ENCODE measurements at places on chromosomes 12 and 14.

DNA sequence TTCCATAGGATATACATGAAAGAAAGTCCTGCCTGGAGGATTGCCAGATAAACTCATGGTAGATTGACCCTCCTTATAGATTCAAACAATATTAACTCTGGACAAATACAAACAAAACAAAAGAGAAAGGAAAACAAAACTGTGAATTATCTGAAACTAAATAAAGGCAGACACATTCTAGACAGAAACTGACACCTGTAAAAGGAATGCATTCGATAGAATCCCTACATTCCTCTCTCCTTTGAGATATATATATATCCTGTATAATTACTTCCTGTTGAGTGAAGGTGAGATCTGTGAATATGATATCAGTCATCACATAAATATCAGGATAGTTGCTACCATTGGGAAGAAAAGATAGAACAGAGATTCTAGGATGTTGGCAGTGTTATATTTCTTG, 948.4 kb upstream of the ATXN7L3B start:
- no peak for DNase-seq

- no peak for DNase-seq
Observed at GRCh38 chr14:84456946-84457345, 1073.0 kb upstream of the FLRT2 start.

GRCh38 chr12:57129889-57130288, 1.6 kb downstream of the LRP1 start:
- DNase-seq: no peak

DNA sequence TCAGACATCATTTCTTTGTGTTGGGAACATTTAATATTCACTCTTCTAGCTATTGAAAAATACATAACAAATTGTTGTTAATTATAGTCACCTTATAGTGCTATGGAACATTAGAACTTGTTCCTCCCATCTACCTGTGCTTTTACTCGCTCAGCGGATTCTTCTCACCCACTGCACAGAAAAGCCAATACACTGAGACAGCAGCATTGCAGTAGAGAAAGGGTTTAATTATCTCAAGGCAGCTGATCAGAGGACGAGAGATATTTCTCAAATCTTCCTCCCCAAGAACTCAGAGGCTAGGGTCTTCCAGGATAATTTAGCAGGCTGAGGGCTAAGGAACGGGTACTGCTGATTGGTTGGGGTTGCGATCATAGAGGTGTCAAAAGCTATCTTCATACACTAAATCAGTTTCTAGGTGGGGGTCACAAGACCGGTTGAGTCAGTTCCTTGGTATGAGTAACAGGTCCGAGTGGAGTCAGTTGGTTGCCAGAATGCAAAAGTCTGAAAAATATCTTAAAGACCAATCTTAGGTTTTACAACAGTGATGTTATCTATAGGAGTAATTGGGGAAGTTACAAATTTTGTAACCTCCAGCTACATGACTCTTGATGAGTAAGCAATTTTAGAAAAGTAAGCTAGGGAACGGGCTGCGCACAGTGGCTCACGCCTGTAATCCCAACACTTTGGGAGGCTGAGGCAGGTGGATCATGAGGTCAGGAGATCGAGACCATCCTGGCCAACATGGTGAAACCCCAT, 173.1 kb downstream of the FBXL14 start:
- DNase-seq: no peak

DNA sequence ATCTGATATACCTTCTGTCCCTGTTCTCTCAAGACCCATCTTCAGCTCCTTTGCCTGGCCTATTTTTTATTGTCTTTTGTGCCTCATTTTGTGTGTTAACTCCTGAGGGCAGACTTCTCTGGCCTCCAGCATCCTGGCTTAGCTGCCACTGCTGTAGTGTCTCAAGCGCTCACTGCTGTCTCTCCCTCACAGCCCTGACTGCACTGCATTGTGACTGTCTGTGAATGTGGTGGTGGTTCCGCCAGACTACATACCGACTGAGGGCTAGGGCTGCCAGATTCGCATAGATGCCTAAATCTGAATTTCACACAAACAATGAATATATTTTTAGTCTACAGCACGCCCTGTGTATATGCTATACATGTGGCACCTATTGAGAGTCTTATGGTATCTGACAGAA, 1088.9 kb upstream of the TMEM132C start:
- no peak for DNase-seq

DNA sequence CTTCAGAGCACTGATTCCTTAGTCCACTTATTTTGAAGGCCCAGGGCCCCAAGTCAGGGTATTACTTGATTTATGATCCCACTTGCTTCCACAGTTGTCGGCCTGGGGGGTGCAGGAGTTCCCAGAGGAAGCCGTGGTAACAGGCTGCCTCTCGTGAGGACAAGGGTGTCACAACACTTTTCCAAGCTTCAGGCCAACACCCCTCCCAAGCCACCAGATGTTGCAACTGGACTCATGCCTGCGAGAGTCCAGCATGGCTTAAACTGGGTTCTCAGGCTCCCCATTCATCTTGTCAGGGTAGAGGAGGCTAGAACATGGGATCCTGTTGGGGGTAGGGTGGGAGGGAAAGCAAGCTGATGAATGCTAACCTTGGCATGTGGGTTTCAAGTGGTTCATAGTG, 56.1 kb downstream of the BMP4 start:
- no peak for DNase-seq

- no peak for DNase-seq
Observed at GRCh38 chr14:87286826-87287225, 706.2 kb downstream of the GALC start.

Data from liver (tissue), 10 donors.